ENCODE measurements at places on chromosomes 5 and 9.

DNA sequence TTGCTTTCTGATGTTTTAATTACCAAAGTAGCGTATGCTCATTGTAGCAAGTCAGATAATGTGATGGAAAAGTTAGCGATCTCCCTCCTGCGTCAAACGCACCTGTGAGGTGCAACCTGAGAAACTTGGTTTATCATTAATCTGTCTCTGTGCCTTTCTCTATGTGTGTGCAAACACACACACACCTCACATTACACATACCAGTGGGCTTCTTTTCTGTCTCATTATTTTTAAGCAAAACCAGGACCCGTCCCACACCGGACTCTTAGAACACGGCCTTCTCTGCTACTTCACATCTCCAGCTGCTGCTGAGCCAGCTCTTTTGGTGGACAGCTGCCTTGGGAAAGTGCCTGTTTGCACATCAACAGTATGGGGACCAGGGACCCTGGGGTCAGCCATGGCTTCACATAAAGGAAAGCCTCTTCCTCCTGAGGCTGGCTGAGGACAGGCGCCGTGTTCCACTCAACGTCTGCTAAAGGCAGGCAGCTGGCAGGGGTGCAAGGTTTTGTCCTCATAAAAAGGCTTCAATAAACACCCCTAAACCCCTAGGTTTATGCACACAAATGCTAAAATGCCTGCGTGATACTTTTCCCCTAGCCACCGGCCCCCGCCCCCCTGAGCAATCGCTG lies 44.2 kb downstream of the MRPL36 start:
- DNase-seq: no peak

- no peak for DNase-seq
Measured at GRCh38 chr5:131758520-131758900, 38.3 kb downstream of the FNIP1 start.

DNA sequence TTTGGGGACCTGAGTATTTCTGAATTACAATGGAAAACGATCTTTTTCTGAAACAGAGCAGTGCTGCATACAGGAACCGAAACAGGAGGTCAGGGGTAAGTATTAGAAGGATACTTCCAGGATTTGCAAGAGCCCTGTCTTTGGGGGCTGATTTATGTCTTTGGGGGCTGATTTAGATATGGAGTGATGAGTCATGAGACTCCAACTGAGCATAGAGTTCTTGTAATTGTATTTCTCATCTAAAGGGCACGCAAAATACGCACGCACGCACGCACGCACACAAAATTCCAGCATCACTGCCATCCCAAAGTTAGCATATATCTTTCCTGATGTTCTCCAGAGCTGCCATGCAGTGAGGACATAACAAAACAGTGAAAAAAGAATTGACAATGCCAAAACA lies 414.8 kb upstream of the CCNH start:
- no peak for DNase-seq

DNA sequence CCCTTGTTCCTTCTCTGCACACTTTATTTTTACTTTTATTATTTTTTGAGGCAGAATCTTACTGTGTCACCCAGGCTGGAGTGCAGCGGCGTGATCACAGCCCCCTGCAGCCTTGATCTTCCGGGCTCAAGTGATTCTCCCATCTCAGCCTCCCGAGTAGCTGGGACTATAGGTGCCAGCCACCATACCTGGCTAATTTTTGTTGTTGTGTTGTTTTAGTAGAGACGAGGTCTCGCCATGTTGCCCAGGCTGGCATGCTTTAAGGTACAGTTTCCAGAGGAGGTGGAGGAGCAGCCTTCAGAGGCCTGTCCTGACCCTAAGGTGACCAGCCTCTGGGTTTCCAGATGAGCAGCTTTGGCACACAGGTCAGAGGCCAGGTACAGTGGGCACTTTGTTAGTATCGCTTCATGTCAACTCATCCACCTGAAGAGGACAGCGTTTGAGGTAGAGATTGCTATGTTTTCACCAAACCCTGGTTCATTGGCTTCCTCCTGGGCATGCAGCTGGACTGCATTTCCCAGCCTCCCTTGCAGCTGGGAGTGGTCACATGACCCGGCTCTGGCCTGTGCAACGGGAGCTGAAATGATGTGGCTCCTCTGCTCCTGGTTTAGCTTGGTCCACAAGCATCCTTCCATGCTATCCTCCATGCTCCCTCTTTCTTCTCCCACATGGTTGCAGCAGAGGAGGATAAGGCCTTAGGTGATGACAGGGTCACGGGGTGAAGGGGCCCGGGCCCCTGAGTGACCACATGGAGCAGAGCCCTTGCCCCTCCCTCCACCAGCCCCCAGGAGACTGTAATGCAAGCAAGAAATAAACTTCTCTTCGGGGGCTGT lies 139.3 kb upstream of the IER5L start:
- no peak for DNase-seq

- no peak for DNase-seq
Measured at GRCh38 chr5:145978708-145979107, 42.3 kb downstream of the SH3RF2 start.

DNA sequence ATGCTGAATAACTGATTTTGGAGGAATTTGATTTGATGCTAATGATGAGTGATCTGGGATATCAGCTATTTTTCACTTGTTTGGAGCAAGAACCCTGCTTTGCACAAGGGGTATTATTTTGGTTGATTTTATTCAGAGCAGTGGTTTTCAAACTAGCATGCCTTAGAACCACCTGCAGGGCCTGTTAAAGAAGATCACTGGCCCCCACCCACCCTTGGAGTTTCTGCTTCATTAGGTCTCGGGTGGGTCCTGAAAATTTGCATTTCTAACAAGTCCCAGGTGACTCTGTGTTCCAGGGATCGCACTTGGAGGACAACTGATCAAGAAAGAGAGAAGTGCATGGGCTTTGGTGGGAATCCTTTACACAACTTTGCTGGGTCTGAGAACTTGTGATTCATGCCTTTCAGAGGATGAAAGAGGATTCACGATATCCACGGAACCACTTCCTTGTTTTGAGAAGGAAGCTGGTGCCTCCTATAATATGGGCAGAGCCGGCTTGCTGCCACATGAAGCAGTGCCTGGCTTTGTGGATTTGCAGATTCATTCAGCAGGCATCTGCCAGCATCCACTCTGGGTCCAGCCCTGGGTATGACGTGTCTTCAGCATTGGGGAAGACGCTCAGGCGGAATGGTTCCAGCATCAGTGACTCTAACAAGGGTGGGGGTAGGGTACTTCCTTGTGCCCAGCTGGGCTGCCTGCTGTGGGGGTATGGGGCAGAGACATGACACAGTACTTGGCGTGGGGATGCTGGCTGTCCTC lies 106.6 kb upstream of the PITX1 start:
- no peak for DNase-seq

GRCh38 chr5:35203403-35203802 lies 26.9 kb downstream of the PRLR start:
- DNase-seq: no peak

- no peak for DNase-seq
Measured at GRCh38 chr5:113167985-113168384, 191.4 kb downstream of the DCP2 start.

- DNase-seq: no peak
Measured at GRCh38 chr9:36128349-36128748, 8.2 kb upstream of the GLIPR2 start.

- no peak for DNase-seq
Measured at GRCh38 chr5:132100672-132101261, 27.2 kb downstream of the CSF2 start.

DNA sequence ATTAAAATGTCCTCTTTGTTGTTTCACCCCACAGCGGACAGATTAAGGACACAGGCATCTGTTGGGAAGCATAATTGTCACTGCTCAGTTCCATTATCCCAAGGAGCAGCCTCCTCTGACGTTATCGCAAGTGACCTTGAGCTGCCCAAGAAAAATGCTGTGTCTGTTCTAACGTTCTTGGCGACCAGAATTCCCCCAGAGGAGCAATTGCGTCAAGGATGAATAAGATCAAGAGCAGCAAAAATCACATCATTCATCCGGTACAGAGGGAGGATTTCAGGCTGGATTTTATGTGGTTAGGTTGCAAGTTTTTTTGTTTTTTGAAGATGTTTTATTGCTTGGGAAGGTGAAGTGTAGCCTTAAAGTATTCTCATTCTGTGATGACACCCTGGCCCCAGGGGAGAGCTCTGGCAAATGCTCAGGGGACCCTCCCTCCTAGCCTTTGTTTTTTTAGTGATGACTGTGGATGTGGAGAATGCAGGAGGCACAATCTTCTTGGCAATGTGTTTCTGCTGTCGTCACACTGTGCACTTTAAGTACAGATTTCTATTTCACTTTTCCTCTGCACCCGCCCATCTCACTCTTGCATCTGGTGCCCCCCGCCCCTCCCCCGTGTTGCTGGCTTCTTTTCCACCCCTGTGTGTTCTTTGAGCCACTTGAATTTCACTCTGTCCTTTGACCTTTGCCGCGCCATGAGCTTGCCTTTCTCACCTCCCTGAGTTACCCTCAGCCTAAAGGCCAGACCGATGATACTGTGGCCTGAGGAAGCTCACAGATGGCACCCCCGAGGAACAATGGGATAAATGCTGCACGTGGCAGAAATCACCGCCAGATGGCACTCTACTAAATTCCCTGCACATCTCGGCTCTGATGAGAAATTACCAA lies 308.5 kb downstream of the RAB3C start:
- DNase-seq: peak; percentile 73

DNA sequence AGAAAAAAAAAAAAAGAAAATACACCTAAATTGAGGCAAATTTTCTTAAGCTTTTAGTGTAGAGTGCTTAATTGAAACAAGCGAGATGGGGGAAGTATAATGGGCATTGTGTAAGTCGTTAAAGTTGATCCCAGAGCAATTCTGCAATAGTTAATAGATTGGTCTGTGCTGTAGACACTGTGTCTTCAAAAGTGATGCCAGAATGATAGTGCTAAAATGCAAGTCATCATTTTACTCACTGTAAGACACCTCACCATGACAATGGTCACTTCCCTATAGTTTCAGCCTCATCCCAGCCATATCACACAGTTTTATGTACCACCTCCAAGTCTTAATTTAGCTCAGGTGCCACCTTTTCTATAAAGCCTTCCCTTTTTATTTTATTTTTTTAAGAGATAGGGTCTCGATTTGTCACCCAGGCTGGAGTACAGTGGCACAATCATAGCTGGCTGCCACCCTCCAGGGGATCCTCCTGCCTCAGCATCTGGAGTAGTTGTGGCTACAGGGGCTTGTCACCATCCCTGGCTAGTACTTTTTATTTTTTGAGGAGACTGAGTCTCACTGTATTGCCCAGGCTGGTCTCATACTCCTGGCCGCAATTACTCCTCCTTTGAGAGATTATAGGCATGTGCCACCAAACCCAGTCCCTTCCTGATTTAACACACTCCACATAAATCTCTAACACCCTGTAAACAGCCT lies 6.2 kb downstream of the COX7C start:
- DNase-seq: no peak

- peak; percentile 34 for DNase-seq
Measured at GRCh38 chr5:52007230-52007858, 624.1 kb downstream of the ISL1 start.

DNA sequence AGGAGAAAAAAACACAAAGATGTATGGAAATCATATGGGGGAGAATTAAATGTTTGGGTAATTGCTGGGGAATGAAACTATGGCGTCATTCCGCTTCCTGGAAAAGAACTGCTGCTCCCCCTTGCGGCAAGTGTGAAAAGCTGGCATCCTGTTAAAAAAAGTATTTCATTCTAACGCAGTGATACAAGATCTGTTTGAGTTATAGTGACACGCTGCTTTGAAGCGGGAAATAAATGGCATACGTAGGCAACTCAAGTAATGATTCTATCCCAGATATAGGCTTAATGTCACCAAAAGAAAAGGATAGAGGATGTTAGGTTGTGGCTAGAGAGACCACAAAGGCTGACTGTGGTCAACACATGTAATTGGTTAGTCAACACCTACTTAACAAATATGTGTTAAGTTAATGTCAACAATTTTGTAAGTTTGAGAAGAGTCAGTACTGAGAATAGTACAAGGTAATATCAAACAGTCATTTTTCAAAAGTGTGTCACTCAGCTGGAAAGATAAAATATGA lies 70.2 kb upstream of the ALDH1A1 start:
- DNase-seq: peak; percentile 64

GRCh38 chr5:33761139-33761538 lies 130.7 kb downstream of the ADAMTS12 start:
- DNase-seq: no peak

GRCh38 chr9:93207326-93207814 lies 23.4 kb downstream of the WNK2 start:
- DNase-seq: no peak

DNA sequence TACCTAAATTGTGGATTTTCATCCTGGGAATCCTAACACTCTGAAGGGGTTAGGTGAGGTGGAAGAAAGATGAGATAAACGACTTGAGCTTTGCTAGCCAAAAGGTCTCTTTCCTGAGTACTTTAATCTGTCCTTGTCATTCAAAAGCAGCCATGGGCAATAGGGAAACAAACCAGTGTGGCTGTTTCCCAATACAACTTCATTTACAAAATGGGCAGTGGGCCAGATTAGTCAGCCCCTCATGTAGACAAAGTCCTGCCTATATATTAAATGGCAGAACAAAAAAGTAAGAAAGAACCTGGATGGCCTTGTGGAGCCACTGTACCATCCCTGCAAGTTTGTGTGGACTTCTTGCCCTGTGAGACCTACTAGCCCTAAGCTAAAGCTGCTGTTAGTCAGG lies 51.0 kb upstream of the NFIL3 start:
- DNase-seq: no peak

DNA sequence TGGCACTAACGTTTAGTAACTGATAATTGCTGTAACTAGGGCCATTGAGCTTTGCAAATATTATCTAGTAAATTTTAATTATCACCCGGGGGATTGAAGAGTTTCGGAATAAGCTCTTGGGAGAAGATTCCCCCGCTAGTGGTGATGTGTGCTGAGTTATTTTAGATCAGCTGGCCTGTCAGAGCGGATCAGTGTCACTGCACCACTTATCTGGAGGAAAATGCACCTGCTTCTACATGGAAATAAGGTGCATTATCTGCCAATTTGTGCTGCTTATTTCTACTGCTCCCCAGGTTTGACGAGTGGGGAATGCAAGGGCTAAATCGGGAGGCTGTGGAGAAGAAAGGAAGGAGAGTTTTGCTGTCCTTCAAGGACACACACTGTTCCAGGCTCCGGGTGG lies 518.6 kb downstream of the TLE4 start:
- DNase-seq: no peak

DNA sequence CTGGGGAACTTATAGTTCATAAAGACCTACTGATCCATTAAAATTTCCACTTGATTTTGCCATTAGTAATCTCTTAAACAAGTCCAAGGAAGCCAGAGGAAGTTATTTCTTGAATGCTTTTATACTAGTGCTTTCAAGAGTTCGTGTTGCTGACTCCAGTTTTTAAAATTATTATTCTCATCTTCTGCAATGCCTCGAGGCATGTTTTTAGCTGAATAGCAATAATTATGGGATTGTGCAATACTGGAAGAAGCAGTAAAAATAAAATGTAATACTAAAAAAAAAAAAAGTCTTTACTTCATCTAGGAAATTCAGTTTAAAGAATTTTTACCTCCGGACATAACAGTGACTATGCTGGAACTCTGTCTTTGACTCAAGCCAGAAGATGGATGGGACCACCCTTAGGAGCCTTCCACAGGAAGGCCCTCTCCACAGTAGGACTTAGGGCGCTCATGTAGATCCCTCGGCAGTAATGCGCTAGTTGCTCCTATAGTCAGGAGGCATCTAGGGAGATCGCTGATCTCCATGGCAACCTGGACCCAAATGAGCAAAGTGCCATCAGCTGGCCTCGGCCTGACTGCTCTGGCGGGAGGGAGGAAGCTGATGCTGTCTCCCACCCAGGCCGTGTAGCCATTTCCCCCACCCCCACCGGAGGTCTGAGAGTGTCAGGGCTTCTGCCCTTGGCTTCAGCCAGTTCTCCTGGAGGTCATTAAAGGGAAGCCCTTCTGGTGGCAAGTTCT lies 56.7 kb downstream of the DAPK1 start:
- DNase-seq: no peak

- DNase-seq: no peak
Measured at GRCh38 chr9:135926402-135927194, 19.3 kb upstream of the CAMSAP1 start.

GRCh38 chr5:149719666-149720065 lies 10.4 kb upstream of the PPARGC1B start:
- no peak for DNase-seq

Data from endothelial cell (in vitro differentiated cells).